ENCODE measurements at places on chromosomes 2 and 18.

DNA sequence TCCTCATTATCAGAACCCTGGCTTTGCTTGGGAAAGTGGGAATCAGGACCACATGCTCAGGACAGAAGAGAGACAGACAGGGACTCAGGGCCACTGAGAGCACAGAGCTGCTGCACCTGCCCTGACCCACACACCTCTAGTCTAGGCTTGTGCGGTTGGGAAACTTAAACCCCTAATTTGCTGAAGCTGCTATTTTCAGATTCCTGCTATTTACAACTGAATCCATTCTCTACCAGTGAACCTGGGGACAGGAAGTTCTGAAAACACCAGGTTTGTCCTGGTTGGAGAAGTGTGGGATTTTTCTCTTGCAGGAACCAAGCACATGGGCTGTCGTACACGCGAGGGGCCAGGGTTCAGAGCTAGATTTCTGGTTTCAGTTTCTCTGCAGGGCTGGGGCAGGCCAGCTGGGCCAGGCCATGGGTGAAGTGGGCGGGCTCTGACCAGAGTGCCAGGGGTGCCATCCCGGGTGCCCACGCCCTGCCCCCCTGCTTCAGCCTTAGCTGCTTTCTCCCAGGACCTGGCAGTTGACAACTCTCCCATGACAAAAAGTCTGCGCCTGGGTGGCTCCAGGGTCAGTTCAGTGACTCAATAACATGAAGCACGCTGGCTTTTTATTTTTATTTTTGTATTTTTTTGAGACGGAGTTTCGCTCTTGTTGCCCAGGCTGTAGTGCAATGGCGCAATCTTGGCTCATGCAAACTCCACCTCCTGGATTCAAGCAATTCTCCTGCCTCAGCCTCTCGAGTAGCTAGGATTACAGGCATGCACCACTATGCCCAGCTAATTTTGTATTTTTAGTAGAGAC, 51.3 kb upstream of the SLC1A4 start:
- no peak for DNase-seq

- no peak for DNase-seq
These were observed 75.1 kb upstream of the TWIST2 start for GRCh38 chr2:238772635-238773297.

DNA sequence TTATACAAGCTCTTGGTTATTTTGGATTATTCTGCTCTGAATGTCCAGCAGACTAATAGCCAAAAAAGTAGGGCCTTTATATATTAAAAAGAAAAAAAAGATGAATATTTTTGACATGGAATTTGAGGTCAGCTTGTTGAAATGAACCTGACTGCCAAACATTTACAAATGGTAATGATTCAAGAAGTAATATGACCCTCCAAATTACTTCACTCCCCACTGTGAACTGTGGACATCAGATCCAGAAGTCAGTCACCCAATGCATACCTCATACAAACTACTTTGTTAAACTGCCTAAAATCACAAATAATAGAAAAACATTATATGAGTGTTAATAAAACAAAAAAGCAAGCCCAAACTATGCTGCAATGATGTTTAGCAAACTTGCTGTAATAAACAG, 10.0 kb downstream of the EPG5 start:
- DNase-seq: no peak

- no peak for DNase-seq
These were observed 366.9 kb upstream of the ZEB2 start for GRCh38 chr2:144886862-144887261.

DNA sequence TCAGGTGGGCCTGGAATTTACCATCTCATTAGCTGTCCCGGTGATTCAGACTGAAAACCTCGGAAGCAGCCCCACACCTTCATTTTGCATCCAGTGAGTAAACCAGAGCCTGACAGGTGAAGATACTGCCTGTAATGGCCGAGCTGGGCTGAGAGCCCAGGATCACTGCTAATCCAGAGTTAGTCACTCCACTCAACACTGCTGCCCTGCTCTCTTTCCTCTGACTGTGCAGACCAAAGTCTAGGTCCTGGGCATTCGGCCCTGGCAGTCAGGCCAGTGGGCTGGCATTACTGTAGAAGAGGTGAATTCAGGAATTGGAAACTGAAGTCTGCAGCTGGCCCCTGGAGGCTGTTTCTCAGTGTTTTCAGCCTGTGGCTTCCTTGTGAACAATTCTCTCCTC, 44.3 kb downstream of the TMEM17 start:
- peak; percentile 11 for DNase-seq

Measured in LoVo (cell line).